ENCODE measurements at places on chromosomes 2 and 18.

DNA sequence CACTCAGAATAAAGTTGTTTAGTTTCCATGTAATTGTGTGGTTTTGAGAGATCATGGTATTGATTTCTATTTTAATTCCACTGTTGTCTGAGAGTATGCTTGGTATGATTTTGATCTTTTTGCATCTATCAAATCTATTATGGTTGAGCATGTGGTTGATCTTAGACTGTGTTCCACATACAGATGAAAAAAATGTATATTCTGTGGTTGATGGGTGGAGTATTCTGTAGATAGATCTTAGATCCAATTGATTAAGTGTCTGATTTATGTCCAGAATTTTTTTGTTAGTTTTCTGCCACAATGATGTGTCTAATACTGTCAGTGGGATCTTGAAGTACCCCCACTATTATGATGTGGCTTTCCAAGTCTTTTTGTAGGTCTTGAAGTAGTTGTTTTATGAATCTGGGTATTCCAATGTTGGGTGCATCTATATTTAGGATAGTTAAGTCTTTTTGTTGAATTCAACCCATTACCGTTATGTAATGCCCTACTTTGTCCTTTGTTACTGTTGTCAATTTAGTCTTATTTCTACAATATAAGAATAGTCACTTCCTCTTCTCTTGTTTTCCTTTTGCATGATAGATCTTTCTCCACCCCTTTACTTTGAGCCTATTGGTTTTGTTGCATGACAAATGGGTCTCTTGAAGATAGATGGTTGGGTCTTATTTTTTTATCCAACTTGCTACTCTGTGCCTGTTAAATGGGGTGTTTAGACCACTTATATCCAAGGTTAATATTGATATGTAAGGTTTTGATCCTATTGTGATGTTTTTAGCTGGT lies 101.8 kb downstream of the TRABD2A start:
- DNase-seq, result no peak

- DNase-seq, result no peak
Observed at GRCh38 chr2:105377871-105378270, 21.0 kb downstream of the FHL2 start.

GRCh38 chr2:168120730-168121129 lies 126.7 kb downstream of the STK39 start:
- DNase-seq, result no peak

DNA sequence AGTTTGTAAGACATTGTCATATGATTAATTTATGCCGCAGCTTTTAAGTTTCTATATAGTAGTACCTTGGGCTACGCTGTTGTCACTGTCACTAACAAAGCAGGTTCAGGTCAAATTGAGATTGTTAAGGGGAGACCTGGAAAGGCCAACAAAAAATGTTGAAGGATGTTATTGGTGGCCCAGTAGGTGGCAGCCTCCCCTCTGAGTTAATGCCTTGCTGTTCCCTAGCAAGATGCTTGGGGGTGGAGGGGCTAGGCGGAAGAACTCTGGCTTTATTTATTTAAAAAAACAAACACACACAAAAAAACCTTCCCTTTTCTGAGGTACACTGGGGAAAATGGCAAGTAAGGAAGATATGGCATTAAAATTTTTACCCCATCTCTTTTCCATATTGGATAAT lies 128.3 kb upstream of the ATP5MC3 start:
- no peak for DNase-seq

DNA sequence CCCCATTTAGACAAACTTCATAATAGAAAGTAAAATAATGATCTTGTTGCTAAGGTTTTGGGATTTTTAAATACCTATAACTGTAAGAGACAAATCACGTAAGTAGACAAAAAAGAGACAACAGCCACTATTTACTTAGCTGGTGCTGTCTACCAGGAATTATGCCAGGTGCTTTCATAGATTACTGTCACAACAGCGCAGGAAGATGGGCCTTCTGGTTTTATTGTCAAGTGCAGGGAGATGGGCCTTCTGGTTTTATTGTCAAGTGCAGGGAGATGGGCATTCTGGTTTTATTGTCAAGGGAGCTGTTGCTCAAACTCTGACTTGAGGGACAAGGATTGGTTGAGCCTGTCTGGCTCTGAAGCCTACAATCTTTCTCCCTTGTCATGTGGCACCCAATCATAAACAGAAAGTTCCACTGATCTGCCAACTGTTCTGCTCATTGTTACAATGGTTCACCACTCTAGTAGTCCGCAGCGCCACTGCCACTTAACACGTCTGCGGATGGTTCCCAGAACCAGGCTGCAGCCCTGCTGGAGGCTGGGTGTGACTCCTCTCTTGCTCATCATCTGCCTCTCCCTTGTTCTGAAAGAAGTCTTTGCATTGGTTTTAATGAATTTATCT lies 95.0 kb downstream of the RNF144A start:
- no peak for DNase-seq

DNA sequence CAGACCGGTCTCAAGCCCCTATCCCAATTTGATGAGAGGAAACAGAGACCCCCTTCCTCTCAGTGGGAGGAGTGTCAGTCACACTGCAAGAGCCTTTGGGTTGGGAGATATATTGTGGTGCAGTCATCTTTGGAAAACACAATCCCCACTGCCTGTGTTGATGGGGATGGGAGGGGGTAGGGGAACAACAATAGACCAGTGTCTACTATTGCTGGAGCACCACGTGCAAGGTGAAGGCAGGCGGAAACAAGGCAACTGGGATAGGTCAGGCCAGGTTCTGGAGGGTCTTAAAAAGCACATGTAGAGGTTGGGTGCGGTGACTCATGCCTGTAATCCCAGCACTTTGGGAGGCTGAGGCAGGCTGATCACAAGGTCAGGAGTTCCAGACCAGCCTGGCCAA lies 127.9 kb downstream of the ZFP36L2 start:
- no peak for DNase-seq

- DNase-seq, result no peak
Observed at GRCh38 chr2:189232759-189233406, 53.3 kb upstream of the COL5A2 start.

- no peak for DNase-seq
Observed at GRCh38 chr2:172647439-172647838, 88.2 kb upstream of the RAPGEF4 start.

DNA sequence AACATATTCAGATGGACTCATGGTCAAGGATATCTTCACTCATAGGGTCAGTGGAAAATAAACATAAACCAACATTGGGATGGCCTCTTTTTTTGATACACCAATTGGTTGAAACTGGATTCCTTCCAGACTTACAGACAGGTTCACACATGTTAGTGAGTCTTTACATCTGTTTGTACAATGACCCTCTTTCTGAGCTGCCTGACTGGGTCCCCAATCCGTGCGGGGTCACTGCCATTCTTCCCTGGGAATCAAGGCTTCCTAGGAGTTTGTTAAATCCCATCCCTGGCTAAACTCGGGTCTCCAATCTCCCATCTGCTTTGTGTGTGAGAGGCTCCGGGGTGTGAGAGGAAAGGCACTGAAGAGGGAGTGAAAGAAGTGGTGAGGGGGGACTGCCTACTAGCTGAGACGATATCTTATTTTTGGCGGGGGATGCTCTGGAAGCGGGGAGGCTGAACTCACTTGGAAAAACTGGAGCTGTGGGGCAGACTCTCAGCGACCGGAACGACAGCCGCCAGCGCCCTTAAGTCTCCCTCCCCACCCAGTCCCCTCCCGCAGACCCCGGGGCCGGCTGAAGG lies 487 bp downstream of the STARD6 start:
- DNase-seq, result no peak

DNA sequence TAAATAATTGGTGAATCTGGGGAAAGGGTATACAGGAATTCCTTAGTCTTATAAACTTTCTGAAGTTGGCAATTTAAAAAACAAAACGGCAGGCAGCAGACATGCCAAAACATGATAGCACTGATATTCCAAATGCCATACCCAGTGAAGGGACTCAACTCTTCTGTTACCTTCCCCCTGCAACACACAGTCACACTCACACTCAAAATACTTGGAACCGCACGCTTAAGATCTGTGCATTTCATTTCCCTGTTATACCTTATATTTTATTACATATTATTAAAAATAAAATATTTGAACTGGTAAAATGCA lies 123.4 kb downstream of the ZFP36L2 start:
- DNase-seq, result no peak

- no peak for DNase-seq
Observed at GRCh38 chr2:7057865-7058400, 140.7 kb downstream of the RNF144A start.

DNA sequence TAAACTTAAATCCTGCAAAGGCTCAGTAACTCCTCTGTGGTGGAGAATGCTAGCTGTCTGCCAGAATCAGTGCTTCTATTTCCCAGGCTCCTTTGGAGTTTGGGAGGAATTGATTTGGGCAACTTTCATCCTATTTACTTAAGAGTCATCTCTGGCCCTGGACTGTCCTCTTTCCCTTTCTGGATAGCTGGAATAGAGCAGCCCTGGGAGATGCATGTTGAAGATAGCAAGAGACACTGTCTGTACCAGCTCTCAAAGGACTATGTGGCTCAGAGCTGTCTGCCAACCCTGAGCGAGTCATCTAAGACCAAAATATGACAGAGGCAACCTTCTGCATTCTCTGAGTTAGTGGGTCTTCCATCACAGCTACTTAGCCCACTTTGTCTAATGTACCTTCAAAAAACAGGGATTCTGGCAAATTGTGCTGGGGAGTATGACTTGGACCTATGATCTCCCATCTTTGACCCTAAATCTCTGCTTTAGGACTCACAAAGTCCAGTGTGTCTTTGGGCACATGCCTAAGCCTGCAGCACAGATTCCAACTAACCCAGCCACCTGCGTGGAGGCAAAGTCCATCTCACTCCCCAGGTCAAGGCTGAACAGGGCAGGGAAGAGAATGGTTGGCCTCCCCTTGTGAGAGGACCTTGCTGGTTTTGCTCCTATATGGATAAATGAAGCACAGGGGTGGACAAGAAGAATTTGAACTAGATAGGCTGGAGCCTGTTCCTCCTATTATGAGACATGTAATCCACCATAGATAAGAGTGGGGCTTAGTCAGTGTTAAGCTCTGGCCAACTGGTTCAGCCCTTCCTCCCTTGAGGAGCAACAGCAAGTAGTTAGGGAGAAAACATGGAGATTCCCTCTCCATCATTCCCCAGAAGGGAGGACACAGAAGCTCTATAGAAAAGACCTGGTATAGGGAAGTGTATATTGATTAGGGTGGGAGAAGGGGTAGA lies 99.1 kb upstream of the PELI1 start:
- no peak for DNase-seq

- DNase-seq, result no peak
Observed at GRCh38 chr2:83162421-83162820, 1296.7 kb downstream of the SUCLG1 start.

- no peak for DNase-seq
Observed at GRCh38 chr18:71405169-71405809, 1116.4 kb downstream of the SOCS6 start.

GRCh38 chr2:42867093-42868065 lies 75.0 kb upstream of the HAAO start:
- DNase-seq, result no peak

- no peak for DNase-seq
Observed at GRCh38 chr18:73296686-73297085, 428.9 kb upstream of the NETO1 start.

DNA sequence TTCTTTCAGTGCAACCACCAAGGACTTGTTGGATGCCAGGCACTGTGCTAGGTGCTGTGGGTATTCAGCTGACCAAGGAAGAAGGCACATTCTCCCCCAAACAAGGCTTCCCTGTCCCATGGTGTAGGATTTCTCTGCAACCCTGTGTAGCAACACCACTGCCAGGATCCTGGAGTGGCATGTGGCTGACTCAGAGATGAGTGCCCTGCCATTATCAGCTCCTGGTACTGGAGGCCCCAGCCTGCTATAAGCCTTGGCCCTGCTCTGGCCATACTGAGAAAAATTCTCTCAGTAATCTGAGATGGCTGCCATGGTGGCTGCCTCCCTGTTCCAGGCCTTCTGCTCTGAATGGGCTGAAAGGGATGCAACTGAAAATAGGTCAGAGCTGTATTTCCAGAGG lies 4.3 kb downstream of the SMYD5 start:
- DNase-seq, result no peak

DNA sequence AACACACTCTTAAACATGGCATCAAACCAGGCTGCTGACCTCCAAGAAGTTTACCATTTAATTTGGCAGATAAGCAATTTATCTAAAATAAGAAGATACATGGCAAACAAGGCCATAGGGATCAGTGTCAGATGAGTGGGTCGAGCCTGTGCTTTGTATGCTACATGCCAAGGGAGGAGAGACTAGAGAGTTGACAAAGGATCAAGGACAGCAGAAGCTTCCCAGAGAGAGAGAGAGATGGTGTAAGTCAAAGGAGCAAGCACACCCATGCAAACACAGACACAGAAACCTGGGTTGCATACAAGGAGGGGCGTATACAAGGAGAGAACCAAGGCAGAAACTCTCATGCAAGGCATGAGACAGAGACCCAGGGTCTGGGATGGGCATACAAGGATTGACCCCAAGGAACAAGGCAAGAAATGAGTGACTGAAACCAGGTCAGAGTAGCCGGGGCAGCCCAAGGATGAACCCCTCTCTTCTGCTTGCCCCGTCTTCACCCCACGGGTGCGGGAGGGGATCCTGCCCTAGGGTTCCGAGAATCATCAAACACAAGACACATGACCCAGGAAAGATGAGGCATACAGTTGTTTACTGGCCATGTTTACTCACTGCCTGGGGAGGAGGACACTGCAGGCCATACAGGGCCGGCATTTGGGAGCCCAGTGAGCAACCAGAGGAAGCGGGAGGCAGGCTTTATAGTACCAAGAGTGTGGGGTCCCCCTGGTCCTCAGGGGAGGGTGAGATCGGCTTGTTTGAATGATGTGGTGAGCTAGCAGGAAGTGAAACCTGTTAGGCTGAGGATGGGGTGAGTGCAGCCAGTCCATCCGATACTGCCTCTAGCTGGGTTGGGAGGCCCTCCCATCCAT lies 529.2 kb upstream of the ID2 start:
- no peak for DNase-seq

DNA sequence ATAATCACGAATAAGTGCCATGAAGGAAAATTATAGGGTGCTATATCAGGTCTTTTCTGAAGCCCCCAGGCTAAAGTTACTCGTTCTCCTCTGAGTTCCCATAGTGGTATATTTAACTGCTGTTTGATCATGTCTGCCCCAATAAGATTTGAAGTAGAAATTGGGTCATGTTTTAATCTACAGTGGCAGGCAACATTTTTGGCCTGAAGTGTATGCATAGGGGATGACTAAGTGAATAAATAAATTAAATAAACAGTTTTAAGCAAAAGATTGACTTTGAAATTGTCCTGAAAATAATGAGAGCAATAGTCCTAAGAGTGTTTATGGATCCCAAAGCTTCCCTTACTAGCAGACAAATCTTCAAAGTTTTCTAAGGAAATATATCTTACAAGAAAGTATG lies 500.9 kb downstream of the TNS1 start:
- no peak for DNase-seq

DNA sequence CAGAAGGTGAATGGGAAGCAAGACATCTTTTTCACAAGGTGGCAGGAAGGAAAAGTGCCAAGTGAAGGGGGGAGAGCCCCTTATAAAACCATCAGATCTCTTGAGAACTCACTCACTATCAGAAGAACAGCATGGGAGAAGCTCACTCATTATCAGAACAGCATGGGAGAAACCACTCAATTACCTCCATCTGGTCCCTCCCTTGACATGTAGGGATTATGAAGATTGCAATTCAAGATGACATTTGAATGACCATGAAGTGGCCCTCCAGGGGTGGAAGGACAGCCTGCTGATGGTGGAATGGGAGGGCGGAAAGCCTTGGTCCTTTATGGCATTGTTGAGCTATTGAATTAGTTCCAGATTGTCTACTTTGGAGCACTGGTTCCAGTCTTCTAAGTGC lies 413.0 kb upstream of the MEX3C start:
- no peak for DNase-seq

Measured in stimulated activated CD8-positive, alpha-beta memory T cell treated with anti-CD3 and anti-CD28 coated beads, Interleukin-2, amount 100 ng/mL, for 1 hour (primary cell).